Heart left ventricle (tissue), 16 donors: ENCODE measurements at places on chromosomes 2 and 18. TPM values are rescaled to one million over a fixed set of nuclear protein-coding genes. Genes with fewer than 3 reads are reported as not detected.

DNA sequence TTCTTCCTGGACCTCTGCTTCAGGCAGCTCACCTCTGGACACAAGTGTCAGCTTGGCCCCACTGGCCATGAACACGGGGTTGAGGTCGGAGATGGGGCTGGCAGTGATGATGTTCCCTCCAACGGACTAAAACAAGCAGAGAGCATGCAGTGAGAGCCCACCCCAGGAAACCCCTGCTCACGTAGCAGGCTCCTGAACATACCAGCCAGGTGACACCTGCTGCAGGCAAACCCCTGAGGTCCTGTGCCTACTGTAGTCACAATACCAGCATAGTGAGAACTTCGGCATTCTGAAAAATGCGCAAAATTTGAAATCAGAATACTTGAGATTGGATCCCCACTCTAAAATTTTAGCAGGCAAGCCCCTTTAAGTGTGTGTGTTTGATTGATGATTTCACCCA is 32.9 kb downstream of the XDH start:
- DNase-seq: no peak

The C2orf81 gene
- 1.1 TPM for total RNA-seq

- DNase-seq: no peak
These were observed 60.3 kb upstream of the ACVR1 start for GRCh38 chr2:157936406-157936805.

The RTP5 gene
- total RNA-seq: not detected

The ERBB4 gene
- total RNA-seq: 11.7 TPM

DNA sequence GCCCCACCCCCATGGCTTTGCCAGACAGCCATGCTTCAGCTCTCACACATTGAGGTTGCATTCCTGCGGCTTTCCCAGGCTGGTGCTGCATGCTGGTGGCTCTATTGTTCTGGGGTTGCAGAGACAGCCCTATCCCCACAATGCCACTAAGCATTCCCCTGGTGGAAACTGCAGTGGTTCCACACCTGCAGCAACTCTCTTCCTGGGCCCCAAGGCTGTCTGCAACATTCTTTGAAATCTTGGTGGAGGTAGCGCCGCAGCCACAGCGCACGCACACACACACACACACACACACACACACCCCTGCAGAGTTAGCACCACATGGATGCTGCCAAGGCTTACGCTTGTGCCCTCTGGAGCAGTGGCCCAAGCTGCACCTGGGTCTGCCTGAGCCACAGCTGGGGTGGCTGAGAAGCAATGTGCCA is 21.4 kb downstream of the SFXN5 start:
- no peak for DNase-seq

DNA sequence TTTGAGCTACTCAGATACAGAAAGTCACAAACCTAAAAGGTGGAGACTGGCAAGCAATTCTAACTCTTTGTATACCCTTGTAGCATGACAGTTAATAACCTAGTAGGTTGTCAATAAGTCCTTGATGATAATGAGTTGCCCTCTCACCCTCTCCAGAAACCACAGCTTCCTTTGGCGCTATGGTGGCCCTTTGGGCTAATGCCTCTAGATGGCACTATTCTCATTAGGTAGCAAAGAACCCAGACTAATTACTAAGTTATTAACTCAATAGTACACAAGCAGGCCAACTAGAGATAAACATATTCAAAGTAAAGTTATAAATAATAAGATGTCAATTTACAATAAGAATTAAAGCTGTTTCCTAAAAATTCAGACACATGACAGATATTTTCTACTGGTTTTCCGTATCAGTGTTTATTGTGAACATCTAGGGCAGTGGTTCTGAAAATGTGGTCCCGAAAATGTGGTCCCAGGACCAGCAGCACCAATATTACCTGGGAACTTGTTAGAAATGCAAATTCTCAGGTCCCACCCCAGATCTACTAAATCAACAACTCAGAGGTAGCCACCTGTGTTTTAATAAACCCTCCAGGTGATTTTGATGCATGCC is 41.1 kb downstream of the LDAH start:
- DNase-seq: no peak

- peak; percentile 48 for DNase-seq
These were observed 93.5 kb downstream of the ZCCHC2 start for GRCh38 chr18:62616331-62616805.

The LGALSL gene
- 8.1 TPM for total RNA-seq

The POTEC gene
- total RNA-seq: not detected

DNA sequence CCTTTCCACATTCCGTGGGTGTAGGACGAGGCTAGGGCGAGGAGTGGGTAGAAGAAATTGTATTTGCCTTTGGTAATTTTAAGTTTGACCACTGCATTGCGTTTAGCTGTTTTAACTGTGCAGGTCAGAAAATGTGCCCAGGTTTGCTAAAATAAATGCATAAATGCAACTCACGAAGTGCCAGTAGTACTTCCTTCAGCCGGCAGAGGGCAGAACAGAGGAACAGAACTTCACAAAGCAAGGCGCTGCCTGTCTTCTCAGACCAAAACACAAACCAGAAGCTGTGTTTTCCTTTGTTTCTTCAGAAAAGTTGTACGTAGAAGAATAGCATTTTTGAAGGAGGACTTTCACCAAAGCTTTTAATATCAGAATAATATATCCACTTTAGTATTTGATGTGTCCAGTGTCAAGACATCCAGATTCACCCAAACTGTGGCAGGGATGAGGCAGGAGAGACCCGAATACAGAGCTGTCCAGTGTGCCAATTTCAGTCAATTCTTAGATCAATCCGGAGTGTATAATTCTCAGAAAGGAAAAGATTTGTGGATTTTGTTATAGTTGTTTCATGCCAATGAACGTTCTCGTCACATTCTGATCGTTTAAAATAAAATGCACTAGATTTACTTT is 348.6 kb downstream of the DLGAP1 start:
- peak; percentile 62 for DNase-seq

- DNase-seq: no peak
These were observed 404.3 kb downstream of the PID1 start for GRCh38 chr2:228866781-228867180.

GRCh38 chr18:12989397-12990122 is 1.6 kb upstream of the CEP192 start:
- DNase-seq: no peak

- DNase-seq: no peak
These were observed 147.2 kb downstream of the ASB1 start for GRCh38 chr2:238573916-238574315.

- DNase-seq: no peak
These were observed 11.1 kb downstream of the MBP start for GRCh38 chr18:77121523-77121922.

DNA sequence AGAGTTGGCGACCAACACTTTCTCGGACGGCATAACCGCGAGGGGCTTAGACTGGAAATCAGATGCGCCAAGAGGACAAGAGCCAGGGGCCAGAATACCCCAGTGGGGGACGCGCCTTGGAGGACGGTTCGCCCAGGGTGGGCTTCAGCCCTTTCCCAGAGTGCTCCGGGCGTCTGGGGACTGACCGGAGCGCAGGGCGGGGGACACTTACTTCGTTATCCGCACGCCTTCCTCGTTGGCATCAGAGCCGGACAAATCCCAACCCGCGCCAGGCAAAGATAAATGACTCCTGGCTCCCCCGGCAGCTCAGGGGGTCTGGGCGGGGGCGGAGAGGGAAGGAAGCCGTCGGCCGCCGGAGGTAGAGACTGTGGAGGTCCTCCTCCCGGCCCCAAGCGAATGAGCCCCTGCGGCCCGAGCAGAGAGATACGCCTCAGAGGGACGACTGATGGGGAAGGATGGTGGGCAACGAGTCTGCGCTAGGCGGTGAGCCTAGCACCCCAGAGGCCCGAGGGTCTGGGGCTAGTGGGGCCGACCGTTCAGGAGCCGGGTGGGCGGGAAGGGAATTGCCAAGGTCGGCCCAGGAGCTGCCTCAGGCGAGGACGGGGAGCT is 4.7 kb upstream of the SATB2 start:
- no peak for DNase-seq

- DNase-seq: no peak
These were observed 25.2 kb downstream of the RTN4 start for GRCh38 chr2:55025082-55025481.

The REG3A gene
- total RNA-seq: not detected

GRCh38 chr2:101399021-101399799 is 11.9 kb upstream of the CREG2 start:
- DNase-seq: no peak

GRCh38 chr2:55011831-55012671 is 38.2 kb downstream of the RTN4 start:
- no peak for DNase-seq

The KIAA2012 gene
- total RNA-seq: not detected

DNA sequence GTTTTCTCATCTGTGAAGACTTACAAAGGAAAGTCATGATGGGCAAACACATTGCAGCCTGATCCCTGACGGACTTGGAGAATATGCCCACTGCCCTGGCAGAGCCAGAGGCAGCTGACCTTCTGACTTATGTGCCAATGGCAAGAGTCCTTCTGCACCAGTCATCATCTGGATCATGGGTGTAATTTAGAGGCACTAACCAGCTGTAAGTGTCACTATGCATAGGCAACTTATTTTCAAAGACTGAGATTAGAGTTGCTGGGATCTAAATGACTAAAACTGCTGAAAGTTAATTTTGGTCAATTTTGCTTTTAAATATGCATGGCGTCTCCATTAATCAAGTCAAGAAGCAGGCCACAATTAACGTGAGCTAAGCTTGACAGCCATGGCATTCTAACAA is 261.2 kb downstream of the BCL11A start:
- DNase-seq: no peak

- DNase-seq: no peak
These were observed 488.0 kb downstream of the CBLN2 start for GRCh38 chr18:72056171-72056570.

The ELOA2 gene
- not detected for total RNA-seq

The ONECUT2 gene
- not detected for total RNA-seq

The CRYGD gene
- total RNA-seq: not detected

DNA sequence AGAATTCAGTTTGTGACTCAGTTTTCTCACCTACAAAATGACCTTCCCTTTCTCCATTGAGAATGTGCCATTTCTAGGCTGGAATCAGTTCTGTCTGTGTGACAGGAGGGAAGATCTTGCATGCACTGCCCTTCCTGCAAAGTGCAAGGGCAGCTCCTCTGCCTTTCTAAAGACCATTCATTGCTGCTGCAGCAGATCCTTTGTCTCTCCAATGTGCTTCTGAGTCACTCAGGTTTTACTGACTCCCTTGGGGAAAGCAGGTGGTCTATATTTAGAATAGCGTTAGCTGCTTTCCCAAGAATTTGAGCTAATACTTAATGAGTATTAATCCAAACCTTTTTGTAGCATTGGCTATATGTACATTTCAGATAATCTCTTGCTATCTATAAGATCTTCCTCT is 62.5 kb downstream of the DAW1 start:
- DNase-seq: no peak

GRCh38 chr2:41905597-41906337 is 142.1 kb upstream of the PKDCC start:
- DNase-seq: no peak

DNA sequence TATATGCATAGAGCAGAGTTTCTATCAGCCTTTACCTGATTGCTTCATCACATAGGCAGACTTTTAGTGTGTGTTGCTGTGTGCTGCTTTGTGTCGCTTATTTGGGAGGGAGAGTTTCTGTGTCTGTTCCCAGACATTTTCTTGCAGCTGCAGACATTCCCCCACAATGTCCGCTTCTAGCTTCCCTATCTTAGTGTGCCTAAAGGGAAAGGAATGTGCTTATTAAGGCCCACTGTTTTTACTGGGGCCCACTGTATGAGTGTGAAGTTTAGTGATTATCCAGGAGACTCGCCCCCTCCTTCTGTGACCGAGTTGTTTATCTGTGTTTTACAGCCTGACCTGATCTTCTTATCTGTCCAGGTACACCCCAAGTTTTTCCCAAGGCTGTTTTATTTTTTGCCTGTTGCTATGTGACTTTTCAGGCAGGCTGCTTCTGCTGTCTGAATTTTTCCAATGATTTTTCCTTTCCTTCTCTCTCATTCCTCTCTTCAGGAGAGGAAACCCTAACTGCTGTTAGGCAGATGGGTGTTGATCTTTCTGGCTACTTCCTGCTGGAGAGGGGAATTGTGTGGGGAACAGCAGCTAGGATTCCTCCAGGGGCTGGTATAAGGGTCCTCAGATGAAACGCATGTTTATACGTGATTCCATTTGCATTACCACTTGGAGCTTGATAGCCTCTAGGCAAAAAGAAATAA is 47.6 kb downstream of the STK17B start:
- DNase-seq: no peak

The KCNK3 gene
- 7.7 TPM for total RNA-seq

GRCh38 chr2:85340034-85340892 is 12.5 kb upstream of the TGOLN2 start:
- DNase-seq: no peak

DNA sequence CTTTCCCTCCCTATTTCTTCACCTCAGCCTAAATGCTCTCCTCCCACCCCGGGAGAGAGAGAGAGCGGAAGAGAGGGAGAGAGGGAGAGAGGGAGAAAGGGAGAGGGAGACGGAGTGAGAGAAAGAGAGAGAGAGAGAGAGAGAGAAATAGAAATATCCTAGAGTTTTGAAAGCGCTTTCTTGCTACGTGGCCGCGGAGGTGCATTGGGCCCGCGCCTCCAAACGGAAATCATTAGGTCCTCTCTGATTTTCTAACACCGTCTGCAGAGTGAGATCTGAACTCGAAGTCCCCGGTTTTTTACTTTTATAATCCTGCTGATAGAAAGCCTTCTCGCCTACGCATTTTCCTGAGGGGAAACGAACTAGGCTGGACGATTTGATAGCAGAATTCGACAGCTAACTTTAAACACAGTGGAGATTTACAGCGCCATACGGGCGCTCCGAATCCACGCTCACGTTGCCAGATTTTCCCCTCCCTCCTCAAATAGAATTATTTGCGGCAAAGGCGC is 903 bp upstream of the EVX2 start:
- DNase-seq: no peak

GRCh38 chr2:162734866-162735265 is 103.7 kb downstream of the KCNH7 start:
- no peak for DNase-seq

DNA sequence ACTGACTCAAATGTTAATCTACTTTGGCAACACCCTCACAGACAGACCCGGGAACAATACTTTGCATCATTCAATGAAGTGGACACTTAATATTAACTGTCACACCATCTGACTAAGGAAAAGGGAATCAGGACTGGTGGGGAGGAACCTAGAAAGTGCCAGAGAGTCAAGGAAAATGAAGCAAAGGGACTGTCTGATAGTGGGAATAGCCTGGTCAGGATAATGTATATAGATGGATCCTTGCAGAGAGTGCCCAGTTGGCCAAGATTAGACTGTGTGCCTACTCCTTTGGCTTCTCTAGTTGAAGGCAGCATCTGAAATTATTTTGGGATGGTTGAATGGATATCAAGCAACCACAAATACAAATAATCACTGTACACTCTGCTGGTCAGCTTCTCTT is 45.2 kb downstream of the ARL6IP6 start:
- DNase-seq: no peak

DNA sequence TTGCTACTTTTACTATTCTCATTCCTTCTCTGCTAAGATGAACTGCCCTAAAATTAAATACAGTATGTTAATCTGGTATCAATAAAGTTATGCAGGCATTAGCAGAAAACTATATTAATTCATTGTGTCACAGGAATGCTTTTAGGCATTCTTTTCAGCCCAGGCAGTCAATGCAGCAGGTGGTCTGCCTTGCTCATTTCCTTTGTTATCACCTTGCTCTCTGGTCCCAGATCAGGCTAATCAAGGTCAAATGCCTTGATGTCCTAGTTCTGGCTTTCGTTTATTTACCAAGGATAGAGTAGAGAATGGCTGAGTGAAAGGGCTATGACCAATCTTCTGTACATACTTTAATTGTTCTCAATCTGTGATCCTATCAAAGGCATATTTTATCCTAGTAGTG is 1023.6 kb downstream of the TMEM182 start:
- DNase-seq: no peak
